ENCODE measurements at places on chromosomes 6 and 20. TPM values are rescaled to one million over a fixed set of nuclear protein-coding genes. Genes with fewer than 3 reads are reported as not detected.

The PRICKLE4 gene
- total RNA-seq: 14.2 TPM

The DAAM2 gene
- 34.6 TPM for total RNA-seq

The GRM1 gene
- total RNA-seq: 0.09 TPM

DNA sequence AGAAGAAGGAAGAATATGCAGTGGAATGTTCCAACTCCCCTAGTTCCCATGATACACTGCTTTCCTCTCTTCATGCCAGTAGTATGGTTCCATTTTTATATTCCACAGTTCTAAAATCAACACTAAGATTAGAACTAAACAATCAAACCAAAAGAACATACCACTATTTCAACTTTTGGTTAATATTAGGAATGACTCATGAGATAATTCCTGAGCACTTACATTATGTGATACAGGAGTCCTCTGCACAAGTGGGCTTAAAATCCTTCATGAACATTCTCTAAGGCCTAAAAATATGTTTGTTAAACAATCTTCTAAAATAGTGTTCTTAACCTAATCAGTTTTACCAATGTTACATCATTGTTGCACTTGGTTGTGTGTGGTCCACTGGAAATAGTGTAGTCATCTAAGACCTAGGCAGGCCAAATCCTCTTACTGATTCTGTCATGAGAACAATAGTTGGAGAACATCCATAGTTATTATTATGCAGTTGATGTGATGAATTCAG, 30.3 kb upstream of the RCAN2 start:
- no peak for DNase-seq

- DNase-seq: no peak
Measured at GRCh38 chr6:145227593-145227992, 507.7 kb downstream of the EPM2A start.

GRCh38 chr6:144745439-144745838, 460.3 kb downstream of the UTRN start:
- no peak for DNase-seq

DNA sequence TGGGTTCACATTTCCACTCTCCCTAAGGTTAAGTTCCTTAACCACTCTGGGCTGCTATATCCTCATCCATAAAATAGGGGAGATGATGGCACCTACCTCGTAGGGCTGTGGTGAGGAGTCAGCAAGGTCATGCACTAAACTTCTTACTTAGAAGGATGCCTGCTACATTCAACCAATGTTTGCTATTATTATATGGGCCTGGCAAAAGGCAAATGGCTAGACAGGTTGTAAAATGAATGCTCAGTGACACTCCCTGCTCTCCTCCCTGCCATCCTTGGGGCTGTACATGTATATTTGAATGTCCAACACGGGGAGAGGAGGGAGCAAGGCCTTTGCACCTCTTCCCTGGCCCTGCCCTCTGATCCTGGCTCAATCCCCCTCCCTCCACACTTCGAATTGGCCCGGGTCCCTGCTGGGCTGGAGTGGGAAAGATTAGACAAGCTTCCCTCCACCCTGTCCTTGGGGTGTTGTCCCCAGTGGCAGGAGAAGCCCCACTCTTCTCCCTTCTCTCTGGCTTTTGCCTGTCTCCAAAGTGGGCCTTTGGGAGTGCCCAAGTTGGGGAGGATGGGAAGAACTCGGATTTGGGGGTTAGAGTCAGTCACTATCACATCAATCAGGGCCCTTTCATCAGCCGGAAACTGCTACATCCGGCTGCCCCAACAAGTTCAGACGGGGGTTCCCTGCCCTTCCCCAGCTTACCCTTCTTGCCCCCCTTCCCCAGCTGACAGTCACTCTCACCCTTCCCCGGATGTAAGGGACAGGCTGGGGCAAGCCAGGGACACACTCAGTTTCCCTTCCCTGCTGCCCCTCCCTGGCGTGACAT, 36.3 kb upstream of the VEGFA start:
- DNase-seq: peak; percentile 49

- no peak for DNase-seq
Measured at GRCh38 chr6:12113190-12113577, 101.1 kb downstream of the HIVEP1 start.

DNA sequence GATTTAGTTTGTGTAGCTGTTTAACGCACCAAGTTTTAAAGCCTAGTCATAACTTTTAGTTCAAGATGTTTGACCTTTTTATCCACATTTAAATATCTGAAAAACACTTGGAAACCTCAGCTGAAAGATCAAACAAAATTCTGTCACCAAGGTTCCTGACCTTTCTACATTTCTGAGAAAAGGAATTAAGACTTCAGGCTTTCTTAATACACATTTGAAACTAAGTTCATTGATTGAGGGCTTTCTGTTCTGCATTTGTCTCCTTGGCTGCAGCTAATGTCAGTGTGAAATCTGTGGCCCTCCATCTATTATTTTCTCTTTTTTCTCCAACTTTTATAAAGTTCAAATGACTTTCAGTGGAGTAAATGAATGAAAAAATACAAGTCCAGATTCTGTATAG, 22.7 kb upstream of the FBXL4 start:
- no peak for DNase-seq

DNA sequence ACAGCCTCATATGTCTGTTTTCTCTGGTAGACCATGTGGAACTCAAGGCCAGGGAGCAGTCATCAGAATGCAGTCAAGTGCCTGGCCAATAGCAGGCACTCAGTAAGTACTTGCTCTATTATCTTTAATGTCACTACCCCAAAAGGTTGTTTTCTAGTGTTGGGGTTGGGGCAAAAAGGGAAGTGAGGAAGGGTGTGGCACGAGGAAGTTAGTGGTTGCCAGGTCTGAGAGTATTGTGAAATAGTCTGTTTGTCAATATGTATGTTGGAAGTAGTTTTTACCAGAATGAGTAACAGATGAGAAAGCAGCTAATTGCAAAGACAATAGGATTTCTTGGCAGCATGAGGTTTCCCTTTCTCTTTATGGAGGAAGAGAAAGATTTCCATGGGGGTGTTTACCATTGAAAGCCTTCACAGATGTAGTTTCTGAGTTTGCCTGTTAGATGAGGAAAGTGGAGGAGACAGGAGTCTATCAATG, 59.5 kb upstream of the ARMH2 start:
- DNase-seq: no peak

- DNase-seq: peak; percentile 41
Measured at GRCh38 chr6:43927532-43928210, 157.7 kb downstream of the VEGFA start.

DNA sequence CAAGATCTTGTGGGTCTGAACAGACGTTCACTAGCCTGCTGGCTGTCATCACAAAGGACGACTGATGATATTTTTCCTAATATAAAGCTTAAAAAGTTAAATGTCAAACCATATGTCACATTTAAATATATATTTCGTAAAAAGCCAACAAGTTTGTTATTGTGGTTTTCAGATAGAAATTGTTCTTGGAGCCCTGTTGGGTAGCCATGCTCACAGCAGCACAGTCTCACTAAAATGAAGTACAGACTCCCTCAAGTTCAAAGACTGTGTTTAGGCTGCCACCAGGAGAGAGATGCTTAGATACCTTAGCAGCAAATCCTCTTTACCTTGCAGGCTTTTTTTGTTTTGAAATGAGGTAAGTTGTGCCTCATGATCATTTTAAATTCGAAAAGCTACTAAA, 17.8 kb downstream of the EEF1E1 start:
- no peak for DNase-seq

DNA sequence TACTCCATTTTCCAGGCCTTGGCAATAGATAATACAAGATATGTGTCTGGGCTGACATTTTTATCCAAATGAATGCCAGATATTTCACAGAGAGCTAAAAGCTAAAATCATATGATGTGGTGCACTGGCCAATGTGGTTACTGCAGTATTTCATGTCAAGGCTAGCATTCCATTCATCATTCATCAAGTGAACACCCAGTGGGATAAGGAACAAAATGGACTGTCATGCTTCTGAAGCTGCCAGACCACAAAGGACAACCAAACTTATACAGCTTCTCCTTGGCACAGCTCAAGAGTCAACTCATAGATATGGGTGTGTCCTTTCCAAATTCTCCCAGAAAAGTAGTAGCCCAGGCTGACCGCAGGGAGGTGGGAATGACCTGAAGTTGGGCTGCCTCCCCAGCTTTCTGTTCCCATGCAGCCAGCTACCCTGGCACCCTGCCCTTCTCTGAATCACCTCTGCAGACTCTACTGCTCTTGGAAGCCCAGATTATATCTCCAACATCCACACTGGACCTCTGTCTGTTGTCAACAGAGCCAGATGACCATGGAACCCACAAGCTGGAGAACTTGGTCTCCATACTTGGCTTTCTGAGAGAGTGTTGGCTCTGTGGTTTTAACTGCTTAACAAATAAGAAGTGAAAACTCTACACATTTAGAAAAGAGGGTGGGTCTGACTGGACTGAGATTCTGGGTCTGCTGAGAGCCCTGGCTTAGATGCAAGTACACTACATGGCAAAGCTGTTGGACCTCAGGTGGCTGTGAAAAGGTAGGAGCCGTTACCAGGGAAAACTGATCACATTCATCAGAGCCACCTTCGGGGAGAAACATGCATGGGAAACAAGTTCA, 122.8 kb downstream of the ALDH8A1 start:
- DNase-seq: no peak

Data from upper lobe of right lung (tissue), 1 donor.